Immature natural killer cell (primary cell): ENCODE measurements at places on chromosomes 13 and 19. TPM values are rescaled to one million over a fixed set of nuclear protein-coding genes. Genes with fewer than 3 reads are reported as not detected.

Gene FPR2
- not detected for polyA plus RNA-seq

Gene NBEA
- polyA plus RNA-seq, result 0.07 TPM

Gene TMEM145
- not detected for polyA plus RNA-seq

GRCh38 chr13:112757759-112758086 is 67.9 kb downstream of the ATP11A start:
- DNase-seq, result no peak

- peak; percentile 99 for DNase-seq
Measured at GRCh38 chr19:10797541-10798256, 38.3 kb downstream of the TMED1 start.
